Mammary epithelial cell (primary cell): ENCODE measurements at places on chromosomes 1 and 21. TPM values are rescaled to one million over a fixed set of nuclear protein-coding genes. Genes with fewer than 3 reads are reported as not detected.
A peak's percentile ranks its signal among the peaks of the same experiment; 100 is the strongest.

DNA sequence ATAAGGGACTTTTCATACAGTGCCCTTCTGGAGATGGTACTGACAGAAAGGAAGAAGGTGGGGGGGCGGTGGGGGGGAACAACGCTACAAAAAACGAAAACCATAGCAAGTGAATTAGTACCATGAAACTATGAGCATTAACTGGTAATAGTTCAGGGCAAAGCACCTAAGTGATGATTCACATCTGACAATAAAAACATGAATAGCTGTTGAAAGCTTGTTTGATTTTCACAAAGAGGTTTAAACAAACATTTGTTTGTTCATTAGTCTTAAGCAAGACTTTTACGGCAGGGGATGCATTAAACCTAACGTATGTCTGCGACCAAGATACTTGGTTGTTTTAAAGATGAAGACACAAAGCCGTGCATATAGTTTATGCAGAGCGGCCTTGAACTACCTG is 177.5 kb downstream of the LMO4 start:
- DNase-seq, result no peak

- DNase-seq, result peak; percentile 81
Observed at GRCh38 chr1:161244888-161245287, 6.9 kb upstream of the NR1I3 start.

The HORMAD1 gene
- total RNA-seq, result not detected in 2 replicates

GRCh38 chr1:232473324-232473723 is 156.6 kb downstream of the SIPA1L2 start:
- no peak for DNase-seq

- DNase-seq, result no peak
Observed at GRCh38 chr1:69233463-69233862, 334.3 kb upstream of the LRRC7 start.

DNA sequence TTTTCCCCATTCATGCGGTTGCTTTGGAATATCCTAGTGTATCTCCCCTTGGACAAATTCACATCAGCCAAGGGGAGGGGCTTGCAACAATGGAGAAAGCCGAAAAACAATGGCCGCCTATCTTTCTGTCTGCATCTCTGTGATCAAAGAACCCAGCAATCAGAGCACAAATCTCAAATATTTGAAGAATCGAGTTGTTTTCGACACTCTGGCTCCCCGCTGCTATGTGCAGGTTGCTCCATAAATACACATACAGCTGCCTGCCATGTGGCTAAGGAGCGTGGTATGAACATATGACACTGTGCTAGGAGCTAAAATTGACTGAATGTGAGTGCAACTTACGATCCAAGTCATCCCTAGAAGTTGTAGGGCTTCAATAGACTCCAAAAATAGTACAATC is 8.5 kb downstream of the CFHR4 start:
- no peak for DNase-seq

GRCh38 chr1:76053021-76053420 is 21.5 kb upstream of the ST6GALNAC3 start:
- DNase-seq, result no peak

DNA sequence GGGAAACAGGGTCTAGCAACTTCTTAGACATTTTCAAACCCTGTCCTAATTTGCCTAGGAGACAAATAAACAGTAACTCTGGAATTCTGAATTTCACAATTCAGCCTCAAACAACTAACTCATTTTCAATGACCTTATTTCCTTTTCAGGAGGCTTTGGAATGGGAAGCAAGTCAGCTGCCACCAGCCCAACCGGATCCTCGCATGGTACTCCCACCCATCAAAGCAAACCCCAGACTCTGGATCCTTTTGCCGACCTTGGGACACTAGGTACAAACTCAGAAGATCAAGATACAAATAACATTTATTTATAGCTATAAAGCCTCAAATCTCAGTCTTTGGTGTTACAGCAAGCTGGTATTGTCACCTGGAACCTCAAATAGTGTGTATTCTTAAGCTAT is 18.9 kb upstream of the LEPR start:
- DNase-seq, result no peak

DNA sequence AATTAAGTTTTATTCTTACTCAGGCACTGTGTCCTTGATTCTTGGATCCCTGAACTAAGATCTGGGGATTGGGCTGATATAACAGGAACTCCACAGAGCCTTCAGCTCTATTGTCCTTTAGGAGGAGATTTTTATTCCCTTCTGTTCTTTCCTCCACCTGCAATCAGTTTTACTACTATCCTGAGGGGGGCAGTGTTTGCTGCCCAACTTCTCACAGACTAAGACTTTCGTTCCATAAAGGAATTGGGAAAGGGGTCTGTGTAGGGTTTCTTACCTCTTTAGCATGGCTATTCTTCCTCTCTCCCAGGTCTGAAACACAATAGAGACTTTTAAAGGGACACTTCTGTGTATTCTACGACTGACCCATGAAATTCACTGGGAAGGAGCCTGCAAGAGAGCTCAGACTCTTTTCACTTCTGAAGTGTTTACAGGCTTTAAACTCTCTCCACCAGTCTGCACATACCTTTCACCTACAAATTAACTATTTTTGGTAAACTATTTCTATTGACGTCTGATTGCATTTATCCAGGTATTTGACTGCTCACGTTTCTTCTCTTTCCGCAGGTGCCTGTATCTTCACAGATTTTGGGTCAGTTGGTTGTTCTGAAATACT is 103.3 kb upstream of the DEPDC1 start:
- DNase-seq, result peak; percentile 8

DNA sequence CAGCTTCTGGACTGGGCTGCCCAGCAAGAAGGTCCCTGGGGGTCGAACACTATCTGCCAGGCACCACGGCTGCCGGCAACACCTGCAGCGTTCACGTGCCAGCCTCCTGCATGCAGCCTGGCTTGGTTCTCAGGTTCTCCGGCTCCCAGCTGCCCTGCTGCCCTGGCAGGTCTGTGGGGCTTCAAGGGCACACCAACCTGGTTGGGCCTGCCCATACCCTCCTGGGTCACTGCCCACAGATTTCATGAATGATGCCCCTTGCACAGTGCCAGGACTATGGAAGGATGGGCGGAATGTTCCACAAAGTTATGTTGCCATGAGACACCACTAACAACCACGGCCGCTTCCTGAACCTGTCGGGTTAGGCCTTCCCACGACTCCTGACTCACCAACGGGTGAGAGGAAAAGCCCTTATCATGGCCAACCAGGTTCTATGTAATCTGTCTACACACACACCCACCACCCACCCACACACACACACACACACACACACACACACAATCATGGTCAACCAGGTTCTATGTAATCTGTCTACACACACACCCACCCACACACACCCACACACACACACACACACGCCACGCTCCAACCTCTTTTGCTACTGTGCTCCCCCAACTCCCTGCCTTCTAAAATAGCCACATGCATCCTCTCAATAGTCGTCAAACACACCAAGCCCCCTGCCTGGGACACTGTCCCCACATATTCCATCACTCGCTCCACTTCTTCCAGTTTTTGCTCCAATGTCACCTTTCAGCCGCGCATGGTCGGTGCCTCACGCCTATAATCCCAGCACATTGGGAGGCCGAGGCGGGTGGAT is 32.2 kb downstream of the HSPG2 start:
- DNase-seq, result peak; percentile 91

DNA sequence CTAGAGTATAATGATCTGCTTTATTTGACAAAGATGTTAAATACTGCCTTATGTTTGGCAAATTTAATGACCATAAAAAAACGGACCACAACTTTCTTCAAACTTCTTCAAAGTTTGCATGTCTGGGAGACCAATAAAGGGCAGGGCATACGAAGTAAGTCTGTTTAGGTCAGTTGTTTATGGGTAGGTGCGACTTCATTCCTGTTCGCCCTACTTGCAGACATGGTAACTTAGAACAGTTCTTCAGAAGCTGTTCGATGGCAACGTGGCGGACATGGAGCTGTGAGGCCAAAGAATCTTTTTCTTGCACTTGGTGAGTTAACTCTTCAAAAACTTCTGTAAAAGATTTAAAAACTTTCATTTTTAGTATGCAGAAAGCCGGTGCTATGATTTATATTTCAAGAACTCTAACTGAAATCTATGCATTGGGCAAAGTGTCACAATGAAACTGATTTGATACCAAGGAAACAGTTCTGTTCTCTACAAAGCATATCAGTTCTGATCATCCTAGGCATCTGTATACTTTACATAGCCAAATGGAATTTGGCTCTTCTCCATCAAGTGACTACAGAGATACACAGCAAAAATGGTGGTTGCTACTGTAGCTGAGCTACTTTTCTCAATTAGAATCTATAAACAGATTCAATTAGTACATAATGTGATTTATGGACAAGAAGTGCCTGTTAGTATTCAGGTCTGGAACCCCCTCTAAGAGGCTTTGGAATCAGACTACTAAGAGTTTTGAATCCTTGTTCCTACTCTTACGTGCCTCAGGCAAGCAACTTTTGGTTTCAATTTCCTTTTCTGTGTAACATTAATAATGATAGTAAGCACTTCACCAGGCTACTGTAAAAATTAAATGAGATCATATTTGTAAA is 25.7 kb downstream of the C21orf91 start:
- DNase-seq, result no peak

- no peak for DNase-seq
Observed at GRCh38 chr21:37784591-37785318, 131.5 kb downstream of the KCNJ6 start.

DNA sequence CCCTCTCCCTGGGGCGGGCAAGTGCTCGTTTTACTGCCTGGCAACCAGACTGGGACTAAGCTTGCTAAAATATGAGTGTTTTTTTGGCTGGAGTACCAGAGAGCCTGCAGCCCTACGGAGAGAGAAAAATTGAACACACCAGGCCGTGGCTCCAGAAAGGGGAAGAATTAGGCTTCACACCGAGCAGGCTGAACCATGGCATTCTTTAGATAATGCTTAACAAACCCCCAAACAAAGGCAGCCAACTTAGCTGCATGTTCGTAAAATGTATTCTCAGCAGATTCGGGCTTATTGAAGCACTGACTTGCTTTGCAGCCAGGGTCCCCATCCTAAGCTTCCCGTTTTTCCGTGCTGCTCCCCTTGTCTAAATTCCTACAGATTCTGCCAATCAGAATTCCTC is 76.6 kb downstream of the LMX1A start:
- no peak for DNase-seq

- DNase-seq, result no peak
Observed at GRCh38 chr1:239268007-239268406, 118.4 kb upstream of the CHRM3 start.

- no peak for DNase-seq
Observed at GRCh38 chr1:237812061-237812460, 78.7 kb downstream of the ZP4 start.

DNA sequence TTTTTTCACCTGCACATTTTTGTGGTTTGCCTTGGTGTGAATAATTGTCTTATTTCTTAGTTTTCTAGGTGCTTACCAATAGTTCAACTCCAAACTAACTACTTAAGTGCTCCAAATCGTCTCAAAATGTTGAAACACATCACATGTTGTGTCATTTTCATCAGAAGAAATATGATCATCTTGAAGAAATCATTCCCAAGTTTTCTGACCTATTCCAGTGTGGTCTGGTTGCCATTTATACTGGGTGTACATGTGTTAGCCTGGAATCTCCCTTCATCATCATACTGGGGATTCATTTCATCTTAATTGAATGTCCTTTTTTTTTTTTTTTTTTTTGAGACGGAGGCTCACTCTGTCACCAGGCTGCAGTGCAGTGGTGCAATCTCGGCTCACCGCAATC is 67.0 kb downstream of the EIF2B3 start:
- no peak for DNase-seq

GRCh38 chr1:94298861-94299260 is 61.5 kb upstream of the ARHGAP29 start:
- no peak for DNase-seq

DNA sequence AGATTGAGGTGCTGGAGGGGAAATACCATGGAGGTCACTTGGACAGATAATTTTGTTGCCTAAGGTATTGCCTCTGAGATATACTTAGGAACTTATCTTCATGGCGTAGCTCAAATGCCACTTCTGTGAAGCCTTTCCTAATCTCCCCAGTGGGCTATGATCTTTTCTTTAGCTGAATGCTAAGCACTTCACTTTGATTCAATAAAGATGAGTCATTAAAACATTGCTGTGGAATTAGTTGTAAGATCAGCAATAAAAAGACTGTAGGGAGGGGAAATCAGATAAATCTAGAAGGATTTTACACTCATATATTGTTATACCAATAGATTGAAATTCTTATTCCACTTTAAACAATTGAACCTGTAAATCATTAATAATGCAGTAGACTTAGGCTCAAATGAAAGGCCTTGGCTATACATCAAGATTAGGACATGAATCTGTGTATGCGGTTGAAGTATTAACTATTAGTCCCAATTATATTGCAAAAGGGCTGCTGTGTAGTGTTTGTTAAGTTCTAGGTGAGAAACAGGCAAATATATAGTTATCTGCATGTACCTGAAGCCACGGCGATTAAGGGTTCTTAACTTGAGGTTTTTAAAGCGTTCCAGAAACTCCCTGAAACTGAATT is 19.2 kb upstream of the MAGOH start:
- DNase-seq, result no peak

- DNase-seq, result no peak
Observed at GRCh38 chr1:15941899-15942660, 33.8 kb downstream of the ZBTB17 start.

- no peak for DNase-seq
Observed at GRCh38 chr1:173715538-173715844, 710 bp downstream of the KLHL20 start.

The AADACL4 gene
- not detected in 2 replicates for total RNA-seq

The PM20D1 gene
- not detected in 2 replicates for total RNA-seq

- DNase-seq, result peak; percentile 70
Observed at GRCh38 chr1:36300526-36300925, 5.6 kb upstream of the SH3D21 start.

DNA sequence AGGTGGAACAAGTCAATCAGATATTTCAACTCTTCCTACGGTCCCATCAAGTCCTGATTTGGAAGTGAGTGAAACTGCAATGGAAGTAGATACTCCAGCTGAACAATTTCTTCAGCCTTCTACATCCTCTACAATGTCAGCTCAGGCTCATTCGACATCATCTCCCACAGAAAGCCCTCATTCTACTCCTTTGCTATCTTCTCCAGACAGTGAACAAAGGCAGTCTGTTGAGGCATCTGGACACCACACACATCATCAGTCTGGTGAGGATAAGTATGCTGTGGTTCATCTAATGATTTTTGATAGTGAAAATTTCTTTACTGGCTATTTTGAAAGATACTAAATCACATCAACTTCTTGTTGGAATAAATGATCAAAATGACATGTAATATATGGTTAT is 67.7 kb upstream of the MPC2 start:
- DNase-seq, result no peak

The FALEC gene
- not detected in 2 replicates for total RNA-seq

- no peak for DNase-seq
Observed at GRCh38 chr1:194952171-194952570, 1656.1 kb downstream of the KCNT2 start.

The SELENBP1 gene
- 2.8 TPM for total RNA-seq

The KRTAP20-1 gene
- total RNA-seq, result not detected in 2 replicates

- no peak for DNase-seq
Observed at GRCh38 chr1:37657620-37658412, 23.1 kb upstream of the RSPO1 start.

GRCh38 chr21:18608226-18608625 is 204.6 kb upstream of the TMPRSS15 start:
- no peak for DNase-seq

- DNase-seq, result no peak
Observed at GRCh38 chr1:241857131-241857530, 9.1 kb downstream of the EXO1 start.
